CD4-positive, alpha-beta T cell treated with Interleukin-6 at 100 ng/mL for 8 hours (primary cell): ENCODE measurements at places on chromosomes 1 and 21.

- DNase-seq: no peak
Measured at GRCh38 chr1:108725906-108726305, 13.2 kb downstream of the FNDC7 start.

DNA sequence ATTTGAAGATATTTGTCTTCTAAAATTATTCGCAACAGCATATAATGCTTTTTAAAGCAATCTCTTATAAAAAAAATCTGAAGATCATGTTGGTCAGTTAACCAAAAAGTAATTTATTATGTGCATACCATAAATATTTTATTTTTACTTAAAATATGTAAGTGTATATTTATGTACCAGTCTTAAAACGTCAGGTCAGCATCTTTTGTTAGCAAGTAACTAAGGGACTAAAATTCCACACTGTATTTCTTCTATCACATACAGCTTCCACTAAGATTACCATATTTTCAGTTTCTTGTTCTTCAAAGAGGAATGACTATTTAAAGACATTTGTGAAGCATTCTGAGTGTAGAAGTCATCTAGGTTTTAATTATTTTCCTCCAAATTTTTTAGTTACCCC, 19.6 kb downstream of the NEGR1 start:
- no peak for DNase-seq

- DNase-seq: no peak
Measured at GRCh38 chr1:178417858-178418257, 78.9 kb downstream of the CLEC20A start.

DNA sequence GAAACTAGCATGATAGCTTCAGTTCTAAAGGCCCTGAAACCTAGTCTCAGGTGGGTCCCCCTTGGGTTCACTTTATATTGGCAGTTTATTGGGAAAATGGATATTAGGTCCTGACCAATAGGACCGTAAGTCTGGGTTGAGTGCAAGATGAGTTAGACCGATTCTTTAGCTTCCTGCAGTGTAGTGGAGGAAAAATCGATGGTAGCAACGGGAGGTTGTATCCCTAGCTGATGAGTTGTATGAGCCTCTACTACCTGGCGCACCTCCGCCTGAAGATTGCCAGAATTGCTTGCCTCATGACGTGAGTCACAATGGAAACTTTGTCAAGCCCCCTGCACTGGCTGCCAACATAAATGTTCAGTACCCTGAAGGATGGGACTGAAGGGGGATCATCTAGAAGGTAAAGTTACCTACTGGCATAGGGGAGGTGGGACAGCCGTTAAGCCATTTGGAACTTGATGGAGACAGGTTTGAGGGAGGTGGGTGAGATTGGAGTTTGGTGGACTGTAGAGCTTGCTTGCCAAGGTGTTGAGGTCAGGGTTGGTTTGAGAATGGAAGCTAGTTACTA, 3.9 kb downstream of the RCC1 start:
- DNase-seq: no peak

DNA sequence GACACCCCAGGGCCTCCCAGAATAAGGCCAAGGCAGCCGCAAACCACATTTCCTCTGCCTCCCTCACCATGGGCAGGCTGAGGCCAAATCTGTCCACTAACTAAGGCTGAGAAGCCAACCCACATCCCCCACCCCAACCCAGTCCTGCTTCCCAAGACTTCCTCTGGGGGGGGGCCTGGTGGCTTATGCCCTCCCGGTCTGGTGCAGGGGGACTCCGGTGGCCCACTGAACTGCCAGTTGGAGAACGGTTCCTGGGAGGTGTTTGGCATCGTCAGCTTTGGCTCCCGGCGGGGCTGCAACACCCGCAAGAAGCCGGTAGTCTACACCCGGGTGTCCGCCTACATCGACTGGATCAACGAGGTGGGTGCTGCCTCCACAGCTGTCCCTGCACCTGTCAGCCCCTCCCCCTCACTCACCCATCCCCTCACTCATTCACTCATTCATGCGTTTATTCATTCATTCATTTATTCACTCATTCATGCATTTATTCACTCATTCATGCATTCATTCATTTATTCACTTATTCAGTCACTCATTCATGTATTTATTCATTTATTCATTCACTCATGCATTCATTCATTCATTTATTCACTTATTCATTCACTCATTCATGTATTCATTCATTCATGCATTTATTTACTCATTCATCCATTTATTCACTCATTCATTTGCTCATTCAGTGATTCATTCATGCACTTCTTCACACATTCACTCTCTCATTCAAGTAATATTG, 7.3 kb downstream of the CTRC start:
- no peak for DNase-seq

DNA sequence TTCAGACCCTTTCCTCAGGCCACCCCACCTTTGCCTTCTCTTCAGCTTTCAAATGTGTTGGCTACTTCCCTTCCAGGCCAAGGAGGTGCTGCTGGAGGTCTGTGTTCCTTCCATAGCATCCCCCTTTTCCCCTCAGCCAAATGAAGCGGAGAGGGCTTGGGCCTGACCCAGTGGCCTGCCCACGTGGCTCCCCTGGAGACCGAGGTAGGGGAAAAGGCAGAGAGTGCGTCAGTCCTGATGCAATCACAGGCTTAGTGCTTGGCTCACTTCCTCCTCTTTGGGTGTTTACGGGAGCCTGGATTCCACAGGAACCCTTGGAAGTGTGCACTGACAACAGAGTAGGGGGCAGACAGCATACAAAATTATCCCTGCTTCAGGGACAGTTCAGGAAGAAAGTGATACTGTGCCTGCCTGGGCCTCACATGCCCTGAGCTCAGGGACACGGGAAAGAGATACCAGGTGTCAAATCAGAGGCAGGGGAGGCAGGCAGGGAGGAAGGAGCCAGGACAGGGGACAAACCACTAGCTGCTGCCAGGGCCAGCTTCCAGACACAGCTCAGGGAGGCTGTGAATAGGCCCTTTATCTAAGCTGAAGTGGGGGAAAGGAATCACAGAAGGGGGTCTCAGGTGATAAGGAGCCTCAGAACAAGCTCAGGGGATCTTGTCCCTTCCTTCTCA, 16.6 kb upstream of the PTP4A2 start:
- DNase-seq: no peak

GRCh38 chr1:226641671-226642231, 93.2 kb downstream of the STUM start:
- no peak for DNase-seq

- DNase-seq: no peak
Measured at GRCh38 chr1:89842567-89843272, 21.9 kb downstream of the LRRC8D start.

GRCh38 chr1:178324003-178324402, 172.8 kb downstream of the CLEC20A start:
- DNase-seq: no peak

DNA sequence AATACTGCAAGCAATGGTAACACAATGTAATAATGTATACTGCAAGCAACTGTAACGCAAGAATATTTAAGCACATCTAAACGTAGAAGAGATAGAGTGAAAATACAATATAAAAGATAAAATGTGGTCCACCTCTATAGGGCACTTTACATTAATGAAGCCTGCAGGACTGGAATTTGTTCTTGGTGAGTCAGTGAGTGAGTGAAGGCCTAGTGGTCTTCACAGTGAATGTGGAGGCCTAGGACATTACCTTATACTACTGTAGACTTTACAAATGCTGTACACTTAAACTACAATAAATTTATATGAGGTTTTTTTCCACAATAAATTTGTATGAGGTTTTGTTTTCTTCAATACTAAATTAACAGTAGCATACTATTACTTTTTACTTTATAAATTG, 287.4 kb upstream of the SNX7 start:
- DNase-seq: no peak

GRCh38 chr1:96002969-96003964, 718.3 kb upstream of the PTBP2 start:
- no peak for DNase-seq

DNA sequence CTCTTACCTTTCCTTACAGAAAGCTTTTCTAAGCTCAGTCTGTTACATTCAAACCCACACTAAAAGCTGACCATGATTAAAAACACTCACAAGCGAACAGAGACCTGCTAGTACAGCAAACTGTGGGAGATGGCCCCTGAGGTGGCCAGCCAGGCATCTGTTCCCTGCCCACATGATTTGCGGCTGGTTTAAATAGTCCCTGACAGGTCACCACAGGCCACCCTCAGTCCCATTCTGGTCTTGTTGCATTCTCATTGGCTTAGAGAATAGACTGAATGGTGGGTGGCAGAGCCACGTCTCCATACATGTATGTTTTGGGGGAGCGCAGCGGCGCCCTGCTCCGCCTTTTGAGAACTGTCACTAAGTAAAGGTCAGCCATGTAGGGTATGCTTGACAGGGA, 2.3 kb upstream of the ACTA1 start:
- DNase-seq: no peak

- DNase-seq: peak; percentile 63
Measured at GRCh38 chr21:14215971-14216641, at the start of gene RBM11. RBM11 (plus strand) TSS chr21:14216157; CDS start chr21:14216187, 30 bp downstream.

GRCh38 chr1:909861-910310, 13.8 kb upstream of the SAMD11 start:
- peak; percentile 0 for DNase-seq

- DNase-seq: no peak
Measured at GRCh38 chr1:196407358-196408051, 200.7 kb downstream of the KCNT2 start.

GRCh38 chr1:8510041-8510823, 192.3 kb downstream of the SLC45A1 start:
- DNase-seq: peak; percentile 49

GRCh38 chr1:22111620-22112019, 31.3 kb downstream of the WNT4 start:
- no peak for DNase-seq

DNA sequence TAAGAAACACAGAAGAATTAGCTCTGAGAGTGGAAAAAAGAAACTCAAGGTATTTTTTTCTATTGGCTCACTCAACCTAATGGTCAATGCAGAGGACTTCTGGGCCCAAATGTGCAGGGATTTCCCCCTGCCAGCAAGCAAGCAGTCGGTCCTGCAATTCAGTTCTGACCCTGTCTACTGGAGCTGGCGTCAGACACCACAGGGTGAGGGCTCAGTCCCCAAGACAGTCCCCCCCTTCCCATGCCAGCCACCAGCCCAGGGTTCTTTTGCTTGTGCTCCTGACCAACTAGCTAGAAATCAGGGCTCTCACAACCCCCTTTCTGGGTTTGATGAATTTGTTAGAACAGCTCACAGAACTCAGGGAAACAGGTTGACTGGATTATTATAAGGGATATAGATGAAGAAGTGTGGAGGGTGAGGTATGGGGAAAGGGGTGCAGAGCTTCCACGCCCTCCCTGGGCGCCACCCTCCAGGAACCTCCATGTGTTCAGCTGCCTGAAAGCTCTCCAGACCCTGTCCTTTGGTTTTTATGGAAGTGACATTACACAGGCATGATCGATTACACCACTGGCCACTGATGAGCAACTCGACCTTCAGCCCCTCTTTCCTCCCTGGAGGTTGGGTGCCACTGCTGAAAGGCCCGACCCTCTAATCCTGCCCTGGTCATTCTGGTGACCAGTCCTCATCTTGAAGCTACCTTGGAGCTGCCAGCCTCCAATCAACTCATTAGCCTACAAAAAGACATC, 22.5 kb upstream of the PWP2 start:
- DNase-seq: no peak

DNA sequence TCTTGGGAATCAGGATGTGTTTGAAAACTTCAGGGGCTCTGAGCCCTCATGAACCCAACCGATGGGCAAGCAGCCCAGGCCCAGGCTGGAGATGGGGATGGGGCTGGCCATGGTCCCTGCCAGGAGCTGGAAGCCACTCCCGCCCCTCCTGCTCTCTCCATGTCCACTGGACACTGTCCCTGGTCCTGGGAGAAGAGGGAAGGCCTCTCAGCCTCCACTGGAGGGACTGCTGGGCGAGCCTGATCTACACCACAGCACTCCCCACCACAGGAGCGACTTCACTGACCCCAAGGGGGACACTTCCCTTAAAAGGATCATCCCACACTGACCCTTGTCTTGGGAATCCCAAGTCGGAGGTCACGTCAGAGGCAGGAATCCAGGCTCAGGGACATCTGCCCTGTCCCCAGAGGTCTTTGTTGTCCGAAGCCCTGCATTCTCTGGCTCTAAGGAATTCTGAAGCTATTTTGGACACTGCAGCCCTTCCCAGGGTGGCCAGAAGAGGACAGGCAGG, 16.9 kb upstream of the COL18A1 start:
- DNase-seq: no peak

GRCh38 chr1:95770581-95770980, 536.6 kb downstream of the RWDD3 start:
- DNase-seq: no peak

- no peak for DNase-seq
Measured at GRCh38 chr1:213326281-213327016, 275.4 kb downstream of the RPS6KC1 start.
